ENCODE measurements at places on chromosomes 4 and X.

GRCh38 chrX:17707731-17708130 lies 29.6 kb upstream of the SCML1 start:
- DNase-seq: no peak

- DNase-seq: no peak
Observed at GRCh38 chr4:151143162-151143561, 43.7 kb downstream of the RPS3A start.

DNA sequence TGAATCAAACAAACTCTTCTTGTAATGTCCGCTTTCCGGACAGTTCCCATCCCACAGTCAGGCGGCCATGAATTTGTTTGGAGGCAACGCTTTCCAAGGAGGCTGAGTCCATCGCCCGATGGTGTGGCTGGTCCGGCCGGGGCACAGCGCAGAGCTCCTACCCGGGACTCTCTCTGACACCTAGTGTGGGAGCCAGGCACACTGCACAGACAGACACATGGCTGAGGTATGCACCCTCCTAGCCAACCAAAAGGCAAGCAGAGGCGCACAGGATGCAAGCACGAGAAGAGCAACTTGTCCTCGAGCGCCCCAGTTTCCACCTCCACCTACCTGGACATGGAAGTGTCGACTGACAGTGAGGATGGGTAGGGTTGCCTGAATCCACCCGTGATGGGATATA lies 87.5 kb downstream of the LEF1 start:
- DNase-seq: no peak

- DNase-seq: peak; percentile 28
Observed at GRCh38 chrX:101550362-101550750, at the start of gene ARMCX1. ARMCX1 (plus strand) TSS chrX:101550547; CDS start chrX:101552931, 2,384 bp downstream.

GRCh38 chr4:187124331-187124730 lies 400.7 kb upstream of the FAT1 start:
- DNase-seq: no peak

DNA sequence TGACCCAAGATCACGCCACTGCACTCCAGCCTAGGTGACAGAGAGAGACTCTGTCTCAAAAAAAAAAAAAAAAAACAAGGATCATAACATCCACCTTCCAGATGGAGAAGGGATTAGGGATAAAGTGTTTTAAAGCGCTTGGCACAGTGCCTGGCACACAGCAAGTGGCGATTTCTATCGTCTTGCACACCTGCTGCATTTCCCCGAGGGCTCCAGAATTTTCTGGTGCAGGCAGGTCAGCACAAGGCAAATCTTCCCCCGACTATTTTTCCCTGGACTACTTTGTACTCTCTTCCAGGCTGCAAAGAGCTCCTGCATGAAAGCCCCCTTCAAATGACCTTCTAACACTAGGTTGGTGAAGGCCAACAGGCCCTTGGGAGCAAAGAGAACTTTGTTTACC lies 57.3 kb downstream of the APBB2 start:
- DNase-seq: no peak

DNA sequence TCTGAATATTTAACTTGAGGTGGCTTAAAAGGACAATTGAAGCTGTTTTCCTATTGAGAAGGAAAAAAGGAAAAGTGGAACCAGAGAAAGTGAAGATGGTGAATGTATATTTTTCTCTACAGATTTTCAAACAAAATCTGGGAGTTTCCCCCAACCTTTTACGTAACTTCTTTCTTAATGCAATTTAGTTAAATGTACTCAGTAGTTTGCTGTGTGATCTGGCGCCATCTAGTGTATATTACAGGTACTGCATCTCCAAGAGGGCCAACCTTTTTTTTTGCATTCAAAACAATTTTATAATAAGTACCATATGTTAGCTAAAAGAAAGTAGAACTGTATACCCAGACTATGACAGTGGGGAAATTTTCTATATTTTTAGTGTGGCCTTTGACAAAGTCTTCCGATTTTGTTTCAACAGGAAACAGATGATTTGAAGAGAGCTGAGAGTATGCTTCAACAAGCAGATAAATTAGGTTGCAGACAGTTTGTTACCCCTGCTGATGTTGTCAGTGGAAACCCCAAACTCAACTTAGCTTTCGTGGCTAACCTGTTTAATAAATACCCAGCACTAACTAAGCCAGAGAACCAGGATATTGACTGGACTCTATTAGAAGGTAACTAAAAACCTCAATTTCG lies 82.0 kb downstream of the PLS3 start:
- DNase-seq: peak; percentile 44

DNA sequence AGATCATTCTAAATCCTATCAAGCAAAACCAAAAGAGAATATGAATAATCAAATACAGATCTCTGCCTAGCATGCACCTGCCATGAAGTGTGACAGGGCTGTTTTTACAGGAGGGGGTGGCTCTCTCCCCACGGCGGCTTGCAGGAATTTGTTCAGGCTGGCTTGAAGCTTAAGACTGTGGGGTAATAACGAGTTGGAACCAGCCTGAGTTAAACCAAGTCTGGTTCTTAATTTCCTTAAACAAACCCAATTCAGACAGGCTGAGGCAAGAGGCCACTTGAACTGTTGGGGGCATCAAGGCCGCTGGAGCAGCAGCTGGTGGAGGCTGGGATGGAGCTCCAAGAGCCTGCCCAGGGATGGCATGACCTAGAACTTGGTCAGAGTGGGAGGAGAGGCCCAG lies 45.1 kb upstream of the LGI2 start:
- DNase-seq: no peak

Measured in NT2/D1 (cell line).